ENCODE measurements at places on chromosomes 5 and 9.

DNA sequence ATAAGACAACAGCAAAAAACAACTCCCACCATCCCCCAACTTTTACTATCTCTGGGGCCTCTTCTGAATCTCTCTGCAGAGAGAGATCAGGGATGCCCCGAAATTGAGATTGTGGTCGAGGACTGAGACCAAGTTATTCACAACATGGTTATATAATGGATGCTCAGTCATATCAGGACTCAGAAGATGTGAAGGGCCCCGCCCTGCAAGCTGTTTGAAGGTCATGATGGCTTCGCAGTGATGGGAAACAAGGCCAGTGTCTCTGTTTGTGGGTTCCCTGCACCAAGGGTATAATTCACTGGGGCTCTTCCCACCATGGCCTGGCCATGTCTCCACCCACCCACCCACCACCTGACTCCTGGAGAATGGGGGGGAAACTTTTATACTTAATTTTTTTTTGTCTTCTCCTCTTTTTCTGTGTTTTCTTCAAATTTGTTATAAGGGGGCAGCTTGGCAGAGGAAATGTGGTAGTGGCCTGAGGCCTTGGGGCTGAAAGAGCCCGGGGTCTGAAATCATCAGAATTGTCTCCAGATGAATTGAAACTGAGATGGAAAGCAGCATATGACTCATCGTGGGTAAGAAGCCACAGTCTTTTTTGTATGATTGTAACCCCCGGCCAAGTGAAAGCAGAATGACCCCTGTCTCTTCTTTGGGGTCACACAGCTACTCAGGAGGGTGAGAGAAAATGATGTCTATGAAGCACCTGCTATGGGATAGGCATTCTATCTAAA, 15.0 kb upstream of the TEX48 start:
- no peak for DNase-seq

- no peak for DNase-seq
Observed at GRCh38 chr9:135100241-135100681, 12.8 kb downstream of the OLFM1 start.

DNA sequence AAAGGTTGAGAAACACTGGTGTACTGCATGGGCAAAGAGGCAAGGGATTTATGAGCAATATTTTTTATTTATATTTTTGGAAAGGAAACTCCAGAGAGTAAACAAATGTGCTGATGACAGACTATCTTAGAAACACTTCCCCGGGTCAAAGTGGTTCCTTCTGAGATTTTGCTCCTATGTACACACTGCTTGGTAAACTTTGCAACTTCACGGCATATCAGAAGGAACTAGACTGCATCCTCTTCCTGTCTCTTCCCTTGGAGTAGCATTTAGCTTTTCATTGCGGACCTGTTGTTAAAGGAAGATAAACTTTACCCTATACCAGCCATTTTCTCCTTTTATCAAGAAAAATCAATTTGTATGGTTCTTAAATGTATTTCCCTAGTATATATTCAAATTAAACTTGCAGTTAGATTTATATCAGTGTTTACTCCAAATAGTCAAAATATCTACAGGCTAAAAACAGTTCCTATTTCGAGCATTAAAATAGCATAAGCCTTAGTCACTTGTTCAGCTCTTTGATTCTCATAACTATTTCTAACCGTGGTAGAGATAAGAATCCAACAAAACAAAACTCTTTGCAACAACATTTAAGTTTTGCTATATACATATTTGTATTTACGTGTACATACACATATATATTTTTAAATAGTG, 48.0 kb upstream of the LRRC19 start:
- no peak for DNase-seq

DNA sequence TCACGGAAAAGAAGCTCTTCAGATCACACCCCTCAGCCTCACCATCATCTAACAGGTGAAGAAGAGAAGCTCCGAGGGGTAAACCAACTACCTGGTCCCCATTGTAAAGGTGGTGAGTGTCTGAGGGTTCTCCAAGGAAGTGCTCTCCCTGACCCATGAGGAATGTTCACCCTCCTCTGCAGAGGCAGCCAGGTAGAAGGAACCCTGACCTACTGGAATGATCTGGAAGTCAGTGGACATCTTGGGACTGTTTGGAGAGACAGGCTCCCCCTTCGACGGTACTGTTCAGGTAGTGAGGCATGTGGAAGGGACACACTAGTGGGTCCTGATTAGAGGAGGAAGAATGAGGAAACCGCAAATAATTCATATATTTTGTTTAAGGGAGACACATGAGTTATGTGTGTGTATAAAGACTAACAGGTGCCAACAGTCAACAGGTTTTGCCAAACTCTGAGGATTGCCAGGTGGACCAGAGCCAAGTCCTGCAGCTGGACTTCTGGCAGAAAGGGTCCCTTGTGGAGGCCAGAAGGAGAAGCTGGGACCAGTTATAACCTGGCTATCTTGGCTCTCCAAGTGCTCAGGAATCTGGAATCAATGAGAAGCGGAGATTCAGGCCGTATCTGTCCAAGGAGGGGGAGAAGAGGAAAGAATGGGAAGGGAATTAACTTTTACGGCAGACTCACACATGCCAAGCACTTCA, 3.0 kb upstream of the ZBTB34 start:
- DNase-seq, result no peak

GRCh38 chr5:111596705-111597104, 84.4 kb upstream of the STARD4 start:
- no peak for DNase-seq

- no peak for DNase-seq
Observed at GRCh38 chr5:170511551-170512258, 7.9 kb downstream of the KCNIP1 start.

GRCh38 chr5:73373814-73374510, 74.6 kb downstream of the FOXD1 start:
- no peak for DNase-seq

- no peak for DNase-seq
Observed at GRCh38 chr9:4721736-4722135, 19.3 kb downstream of the AK3 start.

GRCh38 chr5:60763061-60763460, 63.1 kb upstream of the DEPDC1B start:
- DNase-seq, result no peak

DNA sequence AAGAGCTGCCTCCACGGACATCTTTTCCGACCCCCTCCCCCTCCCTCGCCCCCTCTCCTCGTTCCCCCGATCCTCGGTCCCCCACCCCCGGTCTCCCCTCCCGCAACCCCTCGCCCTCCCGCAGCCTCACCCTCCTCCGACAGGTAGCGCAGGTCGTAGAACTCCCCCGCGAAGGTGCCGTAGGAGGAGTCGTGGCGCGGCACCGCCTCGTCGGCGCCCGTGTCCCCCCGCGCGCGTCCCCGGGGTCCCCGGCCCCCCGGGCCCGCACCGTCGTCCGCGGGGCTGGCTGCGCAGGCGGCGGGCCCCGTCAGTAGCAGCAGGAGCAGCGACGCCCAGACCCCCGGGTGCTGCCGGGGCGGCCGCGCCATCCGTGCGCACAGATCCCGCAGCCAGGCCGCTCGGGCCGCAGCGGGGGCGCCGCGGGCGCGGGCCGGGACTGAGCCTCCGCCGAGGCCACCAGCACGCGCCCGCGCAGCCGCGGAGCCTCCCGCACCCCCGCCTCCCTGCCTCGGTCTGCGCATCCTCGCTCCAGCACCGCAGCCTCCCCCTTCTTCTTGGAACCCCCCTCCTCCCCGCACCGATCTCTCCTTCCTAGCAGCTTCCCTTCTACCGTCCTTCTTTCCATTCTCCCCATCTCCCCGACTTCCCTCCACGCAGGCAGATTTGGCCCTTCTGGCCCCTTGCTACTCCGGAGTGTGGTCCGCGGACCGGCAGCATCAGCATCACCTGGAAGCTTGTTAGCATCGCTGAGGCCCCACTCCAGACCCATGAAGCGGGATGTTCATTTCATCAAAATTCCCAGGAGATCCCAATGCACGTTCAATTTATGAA, at the start of gene FRRS1L:
TSS of gene FRRS1L (minus strand) at position 479 of the 831 bp plus-strand sequence. CDS start at position 368, 111 bp downstream.
- DNase-seq, result no peak

- no peak for DNase-seq
Observed at GRCh38 chr5:35765921-35766320, 90.8 kb upstream of the IL7R start.

DNA sequence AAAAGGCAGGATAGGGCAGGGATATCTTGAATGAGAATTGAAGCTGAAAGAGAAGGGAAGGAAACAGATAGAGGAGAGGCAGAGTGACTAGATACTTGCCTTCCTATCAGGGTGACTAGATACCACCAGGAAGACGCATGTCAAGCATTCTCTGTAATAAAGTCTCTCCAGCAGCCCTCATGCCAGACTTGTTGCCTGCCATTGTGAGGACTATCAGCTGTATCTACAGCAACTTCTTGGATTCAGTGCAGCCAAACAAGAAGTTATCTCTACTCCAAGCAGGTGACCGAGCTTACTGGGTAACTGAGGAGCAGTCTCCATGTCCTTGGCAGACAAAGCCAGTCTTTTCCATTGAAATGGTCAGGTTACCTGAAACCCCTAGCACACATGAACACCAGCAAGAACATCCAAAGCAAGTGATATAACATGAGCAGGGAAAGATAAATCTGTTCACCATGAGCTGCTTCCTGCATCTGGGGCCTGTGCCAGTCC, 9.3 kb downstream of the SH3RF2 start:
- no peak for DNase-seq

- no peak for DNase-seq
Observed at GRCh38 chr9:16290169-16290568, 580.3 kb downstream of the BNC2 start.

DNA sequence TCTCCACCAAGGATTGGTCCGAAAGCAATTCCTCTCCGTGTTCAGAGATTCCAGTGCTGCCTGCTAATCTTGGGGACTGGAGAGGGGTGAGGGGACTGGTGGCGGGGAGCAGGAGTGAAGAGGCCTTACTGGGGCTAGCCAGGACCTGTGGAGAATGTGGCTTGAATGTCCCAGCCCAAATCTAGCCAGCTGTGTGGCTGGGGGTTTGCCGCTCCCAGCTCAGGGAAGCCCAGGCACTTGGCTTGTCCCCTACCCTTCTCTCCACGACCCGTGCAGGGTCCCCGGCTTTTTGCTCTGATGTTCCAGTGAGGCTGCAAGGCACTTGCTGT, 2.4 kb downstream of the N4BP3 start:
- no peak for DNase-seq

GRCh38 chr5:153658149-153658548, 167.7 kb downstream of the GRIA1 start:
- DNase-seq, result no peak

DNA sequence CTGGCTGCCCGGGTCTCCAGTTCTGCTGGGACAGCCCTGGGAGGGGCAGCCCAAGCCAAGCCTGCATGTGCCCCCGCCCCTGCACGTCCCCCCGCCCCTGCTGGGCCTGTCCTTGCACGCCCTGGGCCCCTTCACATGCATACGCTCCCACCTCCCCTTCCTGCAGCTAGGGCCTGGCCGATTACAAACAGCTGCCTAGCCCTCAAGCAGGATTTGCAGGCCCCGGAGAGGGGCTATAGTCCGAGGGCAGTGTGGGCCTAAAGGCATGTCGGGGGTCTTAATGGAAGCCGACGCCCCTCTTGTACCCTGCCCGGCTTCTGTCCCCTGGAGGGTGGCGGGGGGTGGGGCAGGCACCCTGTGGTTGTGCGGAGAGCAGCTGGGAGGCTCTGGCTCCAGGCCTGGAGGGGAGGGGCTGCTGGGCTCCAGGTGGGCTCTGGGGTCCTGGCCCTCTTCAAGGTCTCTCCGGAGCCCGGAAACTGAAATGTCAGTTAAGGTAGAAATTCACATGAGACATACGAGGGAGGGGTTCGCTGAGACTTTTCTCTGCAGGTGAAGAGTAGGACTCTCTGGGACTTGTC, 16.9 kb downstream of the COL5A1 start:
- DNase-seq, result no peak

DNA sequence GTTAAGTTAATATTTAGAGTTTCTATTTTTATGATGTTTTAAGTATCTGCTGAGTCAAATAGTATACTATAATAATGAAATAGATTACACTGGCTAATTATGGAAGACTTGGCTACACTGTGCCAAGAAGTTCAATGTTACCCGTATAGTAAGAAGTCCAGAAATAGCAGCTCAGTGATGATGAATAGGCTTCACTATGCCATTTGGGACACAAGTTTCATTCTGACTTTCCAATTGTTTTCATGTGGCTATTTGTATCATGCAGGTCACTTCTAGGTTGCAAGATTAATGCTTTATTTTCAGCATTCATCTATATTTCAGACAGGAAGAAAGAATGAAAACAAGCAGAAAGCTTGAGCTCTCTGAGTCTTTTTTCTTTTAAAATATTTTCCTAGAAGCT, 194.5 kb upstream of the RIOK2 start:
- no peak for DNase-seq

GRCh38 chr9:137467161-137467581, 8.0 kb upstream of the NSMF start:
- DNase-seq, result no peak

DNA sequence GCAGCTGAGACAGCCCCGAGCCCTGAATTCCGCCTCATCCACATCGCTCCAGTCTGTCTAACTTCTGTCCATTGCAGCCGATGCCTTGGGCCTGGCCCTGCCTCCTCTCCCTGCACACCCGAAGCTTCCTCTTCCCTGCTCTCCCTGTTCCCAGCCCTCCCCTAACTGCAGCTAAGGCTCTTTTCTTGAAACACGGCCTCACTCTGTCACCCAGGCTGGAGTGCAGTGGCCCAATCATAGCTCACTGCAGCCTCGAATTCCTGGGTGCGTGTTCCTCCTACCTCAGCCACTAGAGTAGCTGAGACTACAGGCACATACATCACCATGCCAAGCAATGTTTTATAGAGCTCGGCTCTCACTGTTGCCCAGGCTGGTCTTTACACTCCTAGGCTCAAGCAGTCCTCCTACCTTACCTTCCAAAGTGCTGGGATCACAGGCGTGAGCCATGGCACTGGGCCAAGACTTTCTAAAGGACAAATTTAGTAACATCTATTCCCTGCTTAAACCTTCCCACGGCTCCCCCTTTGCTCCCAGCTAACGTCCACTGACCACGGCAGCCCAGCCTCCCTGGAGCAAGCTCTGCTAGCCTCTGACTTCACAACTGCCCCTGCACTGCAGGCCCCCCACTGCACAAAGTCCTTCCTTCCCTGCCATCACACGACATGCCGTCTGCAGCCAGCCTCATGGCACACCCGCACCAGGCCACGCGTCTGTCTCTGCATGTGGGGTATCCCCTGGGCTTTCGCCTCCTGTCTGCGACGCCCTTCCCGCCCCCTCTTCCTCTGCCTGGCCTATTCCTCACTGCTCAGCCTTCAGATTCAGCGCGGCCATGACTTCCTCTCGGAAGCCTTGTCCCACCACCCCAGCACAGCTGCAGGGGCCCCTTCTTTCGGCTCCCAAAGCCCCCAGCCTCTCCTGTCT, 28.6 kb downstream of the LAMC3 start:
- no peak for DNase-seq

GRCh38 chr9:70061776-70062175, 18.1 kb downstream of the MAMDC2 start:
- DNase-seq, result no peak

- no peak for DNase-seq
Observed at GRCh38 chr5:17182981-17183380, 34.5 kb upstream of the BASP1 start.

DNA sequence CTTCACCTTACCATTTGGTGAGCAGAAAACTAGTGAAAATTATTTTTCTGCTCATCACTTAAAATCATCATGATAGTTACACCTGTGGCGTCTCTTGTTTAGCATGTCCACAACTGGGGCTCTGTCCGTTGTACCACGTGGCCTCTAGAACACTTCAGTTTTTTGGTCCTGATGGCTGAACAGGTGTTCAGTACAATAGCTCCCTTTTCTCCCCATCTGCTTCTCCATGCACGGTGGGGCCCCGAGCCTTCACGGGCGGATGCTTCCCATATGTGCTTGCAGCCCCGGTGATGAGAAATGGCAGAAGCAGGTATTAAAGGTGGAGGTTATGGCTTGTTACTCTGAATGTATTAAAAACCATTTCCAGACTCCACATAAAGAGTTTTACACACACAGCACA, 304.1 kb downstream of the CWC27 start:
- no peak for DNase-seq
